ENCODE measurements at places on chromosomes 3 and 15. TPM values are rescaled to one million over a fixed set of nuclear protein-coding genes. Genes with fewer than 3 reads are reported as not detected.

The SMAD6 gene
- total RNA-seq, result 16.2 TPM

The UBAP1L gene
- total RNA-seq, result 1.5 TPM

The CD47 gene
- 44.2 TPM for total RNA-seq

The COL6A5 gene
- not detected for total RNA-seq

The CCR2 gene
- 0.89 TPM for total RNA-seq

The KIF15 gene
- total RNA-seq, result 1.2 TPM

The SMCO1 gene
- 78.6 TPM for total RNA-seq

The STARD5 gene
- 2.2 TPM for total RNA-seq
